ENCODE measurements at places on chromosomes 5 and 9.

GRCh38 chr5:24142341-24142740 lies 502.4 kb downstream of the CDH10 start:
- no peak for DNase-seq

GRCh38 chr5:125032286-125032685 lies 285.8 kb upstream of the ZNF608 start:
- DNase-seq: no peak

DNA sequence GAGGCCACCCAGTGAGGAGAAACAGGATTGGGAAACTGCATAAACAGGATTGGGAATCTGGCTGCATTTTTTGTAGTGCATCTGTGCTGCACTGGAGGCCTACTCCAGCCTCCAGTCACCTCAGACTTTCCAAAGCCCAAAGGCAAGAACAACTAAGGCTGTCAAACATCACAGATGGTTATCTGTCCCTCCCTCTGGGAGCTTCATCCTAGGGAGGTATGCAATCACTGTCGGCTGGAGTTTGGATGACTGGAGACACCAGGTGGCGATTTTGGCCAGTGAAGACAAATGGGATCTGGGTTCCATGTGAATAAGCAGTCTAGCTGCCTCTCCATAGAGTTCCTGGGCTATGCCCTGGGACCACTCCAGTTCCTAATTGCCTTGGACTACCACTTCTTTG lies 9.3 kb upstream of the SPINK13 start:
- DNase-seq: no peak

- DNase-seq: no peak
These were observed 105.7 kb upstream of the RAD23B start for GRCh38 chr9:107177243-107177839.
